ENCODE measurements at places on chromosomes 3 and 15.

DNA sequence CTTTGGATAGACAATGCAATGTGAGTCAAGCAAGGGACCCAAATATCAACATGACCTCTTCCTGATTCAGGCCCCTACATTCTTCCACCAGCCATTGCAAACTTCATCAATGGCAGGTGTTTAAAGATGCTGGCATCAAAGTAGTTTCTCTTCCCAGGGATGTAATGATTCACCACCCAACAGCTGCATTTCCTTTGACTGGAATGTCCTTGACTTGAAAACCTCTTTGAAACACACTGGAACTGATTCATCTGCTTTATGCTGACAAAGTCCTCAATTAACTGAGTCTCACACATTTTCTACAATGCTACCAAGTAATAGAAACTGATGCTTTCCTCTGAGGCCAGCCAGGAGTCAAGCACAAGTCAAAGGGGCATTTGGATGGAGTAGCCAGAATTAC is 385.5 kb downstream of the GBE1 start:
- no peak for DNase-seq

- no peak for DNase-seq
These were observed 201.3 kb downstream of the RBMS3 start for GRCh38 chr3:29481969-29482767.

DNA sequence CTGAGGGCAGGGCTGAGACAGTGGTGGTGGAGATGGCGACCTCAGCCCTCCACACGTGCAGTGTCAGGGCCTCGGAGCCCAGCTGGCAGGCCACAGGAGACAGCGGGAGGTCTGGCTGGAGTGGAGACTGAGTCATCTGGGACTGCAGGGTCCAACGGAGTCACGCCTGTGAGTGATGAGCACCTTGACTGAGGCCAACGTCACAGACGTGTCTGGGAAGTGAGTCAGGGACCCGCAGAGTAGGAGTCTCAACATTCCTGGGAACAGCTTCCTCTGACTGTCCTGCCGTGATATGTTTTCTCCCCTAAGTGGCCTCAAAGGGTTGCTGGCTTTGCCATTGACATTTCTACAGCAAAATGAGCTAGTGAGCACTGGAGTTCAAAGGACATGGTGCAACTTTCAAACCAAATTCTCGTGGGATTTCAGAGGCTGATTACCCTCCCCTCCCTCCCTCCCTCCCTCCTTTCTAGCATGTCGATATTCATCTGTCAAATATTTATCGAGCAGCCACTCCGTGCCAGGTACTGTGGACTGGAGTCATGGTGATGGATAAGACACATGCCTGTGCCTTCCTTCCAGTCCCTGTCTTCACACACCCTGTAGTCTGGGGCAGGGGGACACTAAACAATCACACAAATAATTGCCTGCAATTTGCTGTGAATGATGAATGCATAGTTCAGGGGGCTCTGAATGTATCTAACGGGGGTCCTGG is 53.3 kb upstream of the AMOTL2 start:
- DNase-seq, result no peak

- DNase-seq, result no peak
These were observed 246.3 kb upstream of the UMPS start for GRCh38 chr3:124483915-124484470.

DNA sequence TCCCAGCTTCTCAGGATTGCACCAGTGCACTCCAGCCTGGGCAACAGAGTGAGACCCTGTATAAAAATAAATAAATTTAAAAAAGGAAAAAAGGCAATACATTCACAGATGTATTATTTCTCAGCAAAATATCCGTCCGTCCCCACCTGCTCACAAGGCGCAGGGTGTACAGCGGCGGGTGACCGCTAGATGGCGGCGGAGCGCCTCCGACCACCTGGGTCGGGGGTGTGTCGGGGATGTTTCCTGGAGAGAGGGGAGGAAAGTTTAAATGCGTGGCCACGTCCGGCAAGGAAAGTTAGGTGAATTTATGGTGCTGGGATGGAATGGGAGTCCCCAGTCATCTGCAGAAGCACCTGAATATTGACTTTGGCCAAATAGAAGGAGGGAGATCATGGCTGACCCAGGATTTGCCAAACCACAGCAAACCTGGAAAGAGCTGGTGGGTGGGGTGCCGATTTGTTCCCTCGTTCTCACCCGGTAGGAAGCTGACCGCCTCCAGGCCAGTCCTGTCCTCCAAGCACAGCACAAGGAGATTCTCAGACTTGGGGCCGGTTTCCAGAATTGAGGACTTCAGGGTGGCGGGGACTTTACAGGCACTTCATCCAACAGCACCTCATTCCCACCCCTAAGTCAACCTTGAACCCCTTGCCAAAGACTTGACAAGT is 88.3 kb downstream of the TMEM266 start:
- peak; percentile 83 for DNase-seq

DNA sequence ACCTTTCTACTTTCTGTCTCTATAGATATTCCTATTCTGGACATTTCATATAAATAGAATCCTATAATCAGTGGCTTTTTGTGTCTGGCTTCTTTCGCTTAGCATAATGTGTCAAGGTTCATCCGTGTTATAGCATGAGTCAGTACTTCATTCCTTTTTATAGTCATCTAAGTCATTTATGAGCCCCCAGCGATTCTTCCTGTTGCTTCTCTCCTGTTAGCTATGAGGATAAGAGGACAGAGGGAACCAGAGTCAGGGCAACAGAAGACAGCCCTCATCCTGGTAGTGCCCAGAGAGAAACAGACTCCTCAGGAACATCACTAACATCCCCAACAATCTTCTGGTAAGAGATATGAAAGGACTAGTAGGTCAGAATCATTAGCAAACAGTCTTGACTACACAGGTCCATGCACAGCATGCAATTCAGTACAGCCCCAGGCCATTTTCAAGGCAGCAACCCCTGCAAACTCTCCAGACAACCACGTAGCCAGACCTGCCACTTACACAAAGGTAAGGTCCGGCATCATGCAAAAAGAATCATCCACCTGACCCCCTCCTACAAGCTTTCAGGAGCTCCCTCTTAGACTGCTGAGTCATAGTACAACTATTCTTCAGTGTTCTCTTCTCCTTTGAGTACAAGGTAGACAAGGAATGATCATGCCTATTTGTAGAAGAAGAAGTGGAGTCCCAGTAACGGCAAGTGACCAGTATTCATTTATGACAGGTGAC is 91.5 kb downstream of the MYLK start:
- DNase-seq, result no peak

DNA sequence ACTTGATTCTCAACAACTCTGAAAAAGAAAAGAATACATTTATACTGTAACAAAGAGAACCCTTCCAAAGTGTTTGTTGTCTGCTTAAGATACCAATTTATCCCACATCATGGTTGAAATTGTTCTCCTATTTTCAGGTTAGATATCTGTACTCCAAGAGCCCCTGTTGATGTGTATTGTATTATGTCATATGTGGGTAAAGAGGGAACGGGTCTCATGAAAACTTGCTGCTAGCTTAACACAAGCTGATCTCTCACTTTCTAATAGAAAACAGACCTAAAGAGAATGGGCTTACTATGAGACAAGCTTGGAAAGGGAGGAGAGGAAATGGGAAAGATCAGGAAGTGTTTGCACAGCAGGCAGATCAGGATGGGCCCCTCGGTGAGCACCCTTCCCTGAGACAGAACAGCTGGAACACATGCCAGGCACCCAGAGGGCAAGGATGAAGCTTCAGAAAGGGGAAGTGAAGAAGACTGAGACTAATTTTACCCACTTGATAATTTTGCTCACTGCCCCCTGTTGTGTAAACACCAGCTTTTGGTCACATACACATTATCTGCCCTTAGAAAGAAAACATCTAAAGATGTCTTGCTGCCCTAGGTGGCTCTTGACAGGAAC is 747.9 kb upstream of the CCDC54 start:
- DNase-seq, result no peak

DNA sequence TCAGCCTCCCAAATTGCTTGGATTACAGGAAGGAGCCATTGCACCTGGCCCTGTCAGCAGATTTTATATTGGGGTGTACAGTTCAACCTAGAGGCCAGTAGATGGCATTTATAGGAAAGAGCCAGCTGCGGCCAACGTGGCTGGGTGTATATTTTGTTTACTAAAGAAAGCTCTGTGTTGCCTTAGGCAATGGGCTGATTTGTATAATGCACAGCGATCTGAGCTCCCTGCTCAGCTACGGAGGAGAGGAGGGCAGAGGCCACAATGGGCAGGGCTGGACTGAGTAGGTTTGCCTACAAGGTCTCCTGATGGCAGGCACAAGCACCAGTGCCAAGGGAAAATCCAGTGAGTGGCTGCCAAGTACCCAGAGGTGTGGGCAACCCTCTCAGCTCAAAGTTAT is 282.4 kb downstream of the ARPP21 start:
- DNase-seq, result no peak

GRCh38 chr3:5709714-5710113 is 522.2 kb downstream of the EDEM1 start:
- no peak for DNase-seq

- no peak for DNase-seq
These were observed 17.1 kb upstream of the MRPS22 start for GRCh38 chr3:139326707-139327106.

DNA sequence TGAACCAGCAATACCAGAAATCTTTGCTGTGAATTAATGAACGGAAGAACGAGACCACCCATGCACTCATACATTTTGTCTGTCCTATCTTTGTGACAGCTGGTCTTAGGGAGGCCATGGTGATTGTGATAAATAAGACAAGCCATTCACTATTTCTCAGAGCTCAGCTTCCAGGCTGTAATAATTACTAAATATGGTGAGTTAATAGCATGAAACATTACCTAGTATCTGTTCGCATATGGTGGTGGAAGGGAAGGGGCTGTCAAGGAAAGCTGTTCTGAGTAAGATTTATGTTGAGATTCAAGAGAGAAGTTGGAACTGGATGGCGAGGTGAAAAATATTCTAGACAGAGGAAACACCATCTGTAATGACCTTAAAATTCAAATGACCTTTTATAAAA is 719.0 kb upstream of the ZNF385D start:
- DNase-seq, result no peak

GRCh38 chr3:144128108-144128892 is 156.7 kb downstream of the DIPK2A start:
- DNase-seq, result no peak

GRCh38 chr3:34131091-34131490 is 332.7 kb downstream of the PDCD6IP start:
- no peak for DNase-seq

DNA sequence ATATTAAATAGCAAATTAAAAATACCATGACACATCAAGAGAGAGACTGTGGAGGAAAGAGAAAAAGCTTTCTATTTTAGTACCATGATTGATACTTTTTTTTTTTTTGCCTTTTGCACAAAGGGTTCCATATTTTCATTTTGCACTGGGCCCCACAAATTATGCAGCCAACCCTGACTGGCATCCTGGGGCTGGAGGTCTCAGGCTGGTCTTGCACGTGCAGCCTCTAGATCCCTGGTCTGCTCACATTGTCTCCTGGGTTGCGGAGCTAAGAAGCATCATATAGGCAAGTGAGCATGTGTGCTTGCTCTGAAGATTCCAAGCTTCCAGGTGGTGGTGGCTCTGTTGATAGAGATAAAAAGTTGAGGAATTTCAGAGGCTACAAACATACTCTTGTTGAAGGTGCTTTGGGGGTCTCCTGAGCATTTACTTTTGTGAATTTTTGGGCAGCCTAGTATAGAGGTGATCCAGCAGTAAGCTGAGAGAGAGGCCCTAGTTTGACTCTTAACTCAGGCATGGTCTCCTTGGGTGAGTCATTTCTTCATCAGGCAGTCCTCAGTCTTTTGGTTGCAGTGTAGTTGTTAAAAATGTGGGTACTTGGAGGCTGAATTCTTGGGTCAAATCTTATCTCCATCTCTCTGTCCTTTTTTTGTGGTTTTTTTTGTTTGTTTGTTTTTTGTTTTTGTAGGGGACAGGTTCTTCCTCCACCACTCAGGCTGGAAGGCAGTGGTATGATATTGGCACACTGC is 31.3 kb downstream of the SMAD3 start:
- DNase-seq, result no peak

DNA sequence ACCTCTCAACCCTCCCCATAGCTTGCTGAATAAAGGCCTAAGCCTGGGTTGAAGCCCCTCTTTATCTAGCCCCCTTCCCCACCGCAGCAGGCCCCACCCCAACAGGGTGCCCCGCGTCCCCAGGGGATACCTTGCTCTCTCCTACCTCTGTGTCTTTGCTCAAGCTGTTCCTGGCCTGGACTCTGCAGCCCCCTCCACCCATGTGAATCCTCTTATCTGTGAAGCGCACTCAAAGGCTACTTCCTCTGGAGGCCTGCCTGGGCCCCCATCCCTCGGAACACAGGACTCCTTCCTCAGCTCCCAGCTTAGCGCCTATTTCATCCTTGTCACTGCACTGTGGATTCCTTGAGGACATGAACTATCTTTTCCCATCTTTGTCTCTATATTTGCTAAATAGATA is 61.4 kb upstream of the HERC1 start:
- DNase-seq, result no peak

DNA sequence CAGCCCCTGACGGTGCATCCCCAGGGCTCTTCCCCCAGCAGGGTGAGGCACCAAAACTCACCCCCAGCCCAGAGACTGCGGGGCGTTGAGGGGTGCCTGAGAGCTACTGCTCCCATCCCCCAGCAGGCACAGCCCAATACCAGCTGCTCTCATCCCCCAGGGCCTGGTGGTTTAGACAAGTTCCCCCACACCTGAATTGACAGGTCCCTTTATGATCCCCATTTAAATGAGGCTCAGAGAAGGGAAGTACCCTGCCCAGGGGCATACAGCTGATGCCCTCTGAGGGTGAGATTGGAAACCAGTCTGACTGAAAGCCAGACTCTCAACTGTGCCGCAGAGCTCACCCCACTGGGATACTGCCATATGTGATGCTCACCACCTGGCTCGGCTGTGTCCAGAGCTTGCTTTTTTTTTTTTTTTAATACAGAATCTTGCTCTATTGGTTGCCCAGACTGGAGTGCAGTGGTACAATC is 20.1 kb downstream of the DUSP7 start:
- DNase-seq, result no peak

- DNase-seq, result no peak
These were observed 57.0 kb upstream of the NR2F2 start for GRCh38 chr15:96273317-96274086.

- no peak for DNase-seq
These were observed 19.3 kb upstream of the GPX1 start for GRCh38 chr3:49377483-49377882.

DNA sequence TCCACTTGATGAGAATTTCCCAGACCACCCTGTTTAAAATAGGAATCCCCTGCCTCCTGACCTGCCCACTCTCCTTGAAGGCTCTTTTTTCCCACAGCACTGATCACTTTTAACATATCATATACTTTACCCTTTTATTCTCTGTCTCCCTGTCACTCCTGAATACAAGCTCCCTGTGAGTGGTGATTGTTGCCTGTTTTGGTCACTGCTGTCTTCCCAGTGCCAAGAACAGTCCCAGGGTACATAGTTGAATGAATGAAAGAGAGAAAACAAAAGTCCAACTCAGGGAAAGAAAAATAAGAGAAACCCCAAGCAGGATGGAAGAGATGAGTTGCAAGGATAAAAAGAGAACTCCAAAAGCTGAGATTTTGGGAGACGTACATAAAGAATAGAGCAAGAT is 500.3 kb upstream of the LMCD1 start:
- DNase-seq, result no peak
